ENCODE measurements at places on chromosomes 11 and 22.

DNA sequence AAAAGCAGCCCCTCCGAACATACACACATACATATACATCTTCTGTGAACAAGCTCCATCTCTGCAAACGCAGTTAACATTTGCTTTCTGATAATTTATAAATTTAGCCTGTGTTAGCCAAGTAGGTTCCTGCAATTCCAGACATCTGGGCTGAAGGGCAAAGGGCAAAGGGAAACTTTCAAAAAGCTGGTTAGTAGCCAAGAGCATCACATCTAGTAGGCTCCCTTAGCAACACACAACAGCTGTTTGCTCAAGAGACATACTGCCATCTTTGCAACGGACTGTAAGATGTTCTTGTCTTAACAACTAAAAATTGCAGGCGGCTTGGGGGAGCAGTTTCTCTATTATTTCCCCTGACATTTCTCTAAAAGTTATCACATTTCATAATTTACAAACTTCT is 134.9 kb downstream of the RBFOX2 start:
- DNase-seq, result no peak

- no peak for DNase-seq
Measured at GRCh38 chr22:22605074-22605404, 39.4 kb upstream of the GGTLC2 start.

GRCh38 chr11:130732476-130732875 is 183.8 kb downstream of the SNX19 start:
- no peak for DNase-seq

GRCh38 chr22:20455709-20456063 is 18.1 kb upstream of the SCARF2 start:
- no peak for DNase-seq

DNA sequence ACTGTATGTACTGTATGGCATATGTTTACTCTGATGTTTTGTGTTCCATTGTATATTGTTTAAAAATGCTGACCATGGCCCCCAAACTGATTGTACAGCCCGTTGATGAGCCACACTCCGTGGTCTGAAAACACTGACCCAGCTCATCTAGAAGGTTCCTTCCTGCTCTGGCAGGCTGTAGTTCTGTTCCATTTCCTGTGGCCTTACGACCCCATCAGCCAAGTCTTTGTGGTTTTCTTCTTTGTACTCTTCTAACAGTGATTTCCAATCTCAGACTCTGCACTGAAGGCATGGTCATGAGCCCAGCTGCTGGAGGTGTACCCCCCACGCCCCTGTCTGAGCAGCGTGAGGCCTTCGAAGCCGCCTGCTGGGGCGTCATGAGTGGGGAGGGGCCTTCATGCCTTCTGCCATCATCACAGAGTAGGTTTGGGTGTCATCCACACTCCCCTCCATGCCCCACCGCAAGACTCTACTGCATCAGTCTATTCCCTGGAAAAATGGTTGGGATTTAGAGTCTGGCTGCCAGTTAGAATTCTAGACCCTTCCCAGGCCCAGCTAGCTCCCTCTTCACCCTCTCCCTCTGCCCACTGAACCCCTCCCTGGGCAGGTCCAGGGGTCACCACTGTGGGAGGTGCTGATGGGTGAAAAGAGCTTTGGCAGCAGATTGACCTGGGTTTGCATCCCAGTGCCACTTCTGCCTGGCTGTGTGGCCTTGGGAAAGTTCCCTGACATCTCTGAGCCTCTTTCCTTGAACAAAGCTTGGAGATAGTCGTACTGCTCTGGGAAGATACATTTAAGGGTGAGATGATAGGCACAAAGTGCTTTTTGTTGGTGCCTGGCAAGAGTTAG is 11.3 kb upstream of the C11orf96 start:
- no peak for DNase-seq

DNA sequence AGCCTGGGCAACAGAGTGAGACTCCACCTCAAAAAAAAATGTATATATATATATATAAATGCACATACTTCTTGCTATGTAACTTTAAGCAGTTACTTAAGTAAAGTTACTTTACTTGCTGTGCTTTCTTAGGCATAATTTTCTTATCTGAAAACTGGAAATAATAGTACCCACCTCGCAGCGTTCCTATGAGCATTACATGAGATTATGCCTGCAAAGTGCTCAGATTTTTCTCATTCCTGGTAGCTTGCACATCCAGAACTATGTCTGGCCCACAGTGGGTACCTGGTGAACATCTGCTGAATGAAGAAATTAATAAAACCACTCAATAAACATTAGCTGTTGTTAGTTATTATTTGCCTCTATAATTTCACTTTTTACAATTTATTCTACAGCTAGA is 6.1 kb upstream of the ROBO3 start:
- DNase-seq, result no peak

GRCh38 chr22:37746366-37747079 is 49.7 kb downstream of the TRIOBP start:
- DNase-seq, result no peak

DNA sequence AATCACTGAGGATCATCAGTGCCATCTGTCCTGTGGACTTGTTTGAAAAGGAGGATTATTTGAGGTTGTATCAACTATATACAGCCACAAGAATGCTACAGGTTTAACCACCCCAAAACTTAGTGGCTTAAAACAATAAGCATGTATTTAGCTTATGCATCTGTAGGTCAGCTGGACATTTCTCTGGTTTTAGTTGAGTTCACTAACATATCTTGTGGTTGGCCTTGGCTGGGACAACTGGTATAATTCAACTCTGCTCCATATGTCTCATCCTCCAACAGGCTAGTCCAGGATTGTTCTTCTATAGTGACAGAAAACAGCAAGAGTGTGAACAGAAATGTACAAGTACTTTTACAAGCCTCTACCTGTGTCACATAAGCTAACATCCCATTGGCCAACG is 49.9 kb upstream of the SOX6 start:
- DNase-seq, result no peak

DNA sequence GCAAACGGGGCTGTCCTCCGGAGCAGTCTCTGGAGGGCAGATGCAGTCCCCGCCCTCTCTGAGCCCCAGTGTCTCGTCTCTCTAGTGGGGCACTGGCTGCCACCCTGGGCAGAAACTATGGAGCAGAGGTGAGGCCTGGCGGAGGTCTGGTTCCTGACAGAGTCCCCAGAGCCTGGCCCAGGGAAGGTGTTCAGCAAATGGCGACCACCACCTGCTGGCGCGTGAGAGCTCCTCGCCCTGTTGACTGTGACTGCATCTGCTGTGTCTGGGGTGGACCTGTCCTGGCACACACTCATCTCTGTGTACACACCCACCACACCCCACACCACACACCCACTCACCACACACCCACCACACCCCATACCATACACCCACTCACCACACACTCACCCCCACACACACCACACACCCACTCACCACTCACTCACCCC is 18.3 kb upstream of the TTLL12 start:
- DNase-seq, result no peak
